ENCODE measurements at places on chromosomes 4 and X.

DNA sequence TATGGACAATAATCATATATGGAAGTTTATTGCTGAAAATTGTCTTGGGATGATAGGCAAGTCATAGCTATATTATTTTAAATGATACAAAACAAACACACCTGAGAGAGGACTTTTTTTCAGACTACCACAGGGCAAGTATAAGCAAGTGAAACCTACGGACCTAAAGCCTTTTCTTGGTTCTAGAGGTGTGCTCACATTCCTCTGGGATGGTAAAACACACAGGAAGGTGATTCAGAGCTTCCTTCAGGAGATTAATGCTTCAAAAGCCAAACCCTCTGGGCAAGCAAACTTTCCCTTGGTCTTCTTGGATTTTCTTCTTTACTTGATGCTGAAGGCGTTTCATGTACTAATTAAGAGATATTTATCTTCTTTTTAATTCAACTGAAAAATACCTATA, 60.1 kb upstream of the ACSL4 start:
- DNase-seq = no peak

DNA sequence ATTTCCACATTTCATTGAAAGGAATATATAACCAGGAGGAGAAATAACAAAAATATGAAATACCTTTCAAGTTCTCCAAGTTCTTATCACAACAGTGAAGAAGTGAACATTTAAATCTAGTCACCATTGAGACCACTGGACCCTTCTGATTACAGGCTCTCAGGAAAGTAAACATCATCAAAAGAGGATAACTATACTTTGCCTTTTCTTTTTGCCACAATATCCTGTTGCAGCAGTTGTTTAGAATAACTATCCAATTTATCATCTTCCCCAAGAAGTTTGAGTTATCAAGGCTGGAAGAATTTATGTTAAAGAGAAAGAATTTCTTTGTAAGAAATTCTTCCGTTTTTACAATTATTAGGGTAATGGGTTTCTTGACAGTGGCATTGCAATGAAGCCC, 3.6 kb downstream of the LRP2BP start:
- DNase-seq = no peak

DNA sequence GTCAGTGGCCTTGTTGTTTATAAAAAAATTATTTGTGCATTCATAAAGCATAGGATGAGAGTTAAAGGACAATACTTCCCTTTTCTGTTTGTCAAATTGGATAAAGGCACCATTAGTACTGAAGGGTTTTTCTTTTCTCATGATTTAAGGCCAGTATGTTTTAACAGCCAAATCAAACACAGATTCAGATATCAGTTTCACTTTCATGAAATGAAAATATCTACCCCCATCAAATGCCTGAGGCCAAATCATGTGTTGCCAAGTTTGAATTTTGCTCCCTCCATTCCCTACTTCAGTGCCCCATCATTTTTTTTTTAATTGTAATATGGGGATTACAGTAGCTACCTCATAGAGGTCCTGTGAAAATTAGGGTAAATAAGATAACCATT, 745.9 kb downstream of the RPA4 start:
- DNase-seq = no peak

DNA sequence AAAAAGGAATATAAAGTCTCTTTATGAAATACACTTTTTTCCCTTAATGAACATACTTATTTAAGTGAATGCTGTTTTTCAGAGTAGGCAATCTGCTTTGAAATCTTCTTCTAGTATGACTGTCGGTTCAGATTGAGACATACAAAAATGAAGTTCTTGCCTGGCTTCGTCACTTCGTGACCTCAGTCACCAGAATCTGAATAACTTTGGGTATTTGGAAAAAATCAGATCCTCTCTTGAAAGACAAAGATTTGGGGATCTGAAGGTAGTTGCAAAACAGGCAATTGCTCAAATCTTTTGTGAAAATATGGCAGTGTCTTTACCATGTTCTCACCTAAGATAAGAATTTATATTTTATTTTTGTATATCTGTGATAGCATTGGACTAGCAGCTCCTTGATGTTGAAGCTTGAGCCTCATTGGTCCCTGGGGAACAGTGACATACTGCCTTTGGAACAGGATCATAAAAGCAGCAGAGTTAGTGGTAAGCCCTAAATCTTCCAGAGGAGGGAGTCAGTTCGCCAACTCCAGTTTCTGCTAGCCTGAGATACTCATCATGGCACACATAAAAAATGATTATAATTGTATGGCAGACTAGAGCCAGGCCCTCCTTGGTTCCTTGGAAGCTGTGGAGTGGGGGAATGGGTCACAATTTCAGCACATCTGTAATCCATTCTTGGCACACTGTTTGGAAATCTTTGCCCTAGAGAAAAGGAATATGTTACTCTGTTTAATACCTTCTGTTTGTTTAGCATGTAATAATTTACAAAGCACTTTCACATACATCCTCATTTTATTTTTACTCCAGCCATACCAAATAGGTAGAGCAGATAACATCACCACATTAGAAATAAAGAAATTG, 5.0 kb downstream of the ARFIP1 start:
- no peak for DNase-seq

DNA sequence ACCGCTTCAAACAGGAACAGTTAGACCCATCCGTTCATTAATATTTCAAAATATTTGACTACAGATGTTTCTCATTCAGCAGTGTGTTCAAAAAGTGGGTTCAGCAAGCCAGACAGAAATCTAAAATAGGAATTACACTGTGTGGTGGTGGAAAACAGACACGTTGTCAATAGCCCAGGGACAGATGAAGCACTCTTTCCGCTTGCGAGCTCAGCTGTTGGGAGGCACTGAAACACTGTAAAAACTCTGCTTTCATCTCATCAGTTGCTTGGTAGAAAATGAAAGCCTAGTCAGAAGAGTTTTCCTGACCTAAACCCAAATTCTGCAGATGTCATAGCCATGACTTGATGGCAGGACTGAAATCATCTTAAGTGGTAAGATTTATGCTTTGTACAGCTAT, 38.5 kb downstream of the LRP2BP start:
- no peak for DNase-seq

DNA sequence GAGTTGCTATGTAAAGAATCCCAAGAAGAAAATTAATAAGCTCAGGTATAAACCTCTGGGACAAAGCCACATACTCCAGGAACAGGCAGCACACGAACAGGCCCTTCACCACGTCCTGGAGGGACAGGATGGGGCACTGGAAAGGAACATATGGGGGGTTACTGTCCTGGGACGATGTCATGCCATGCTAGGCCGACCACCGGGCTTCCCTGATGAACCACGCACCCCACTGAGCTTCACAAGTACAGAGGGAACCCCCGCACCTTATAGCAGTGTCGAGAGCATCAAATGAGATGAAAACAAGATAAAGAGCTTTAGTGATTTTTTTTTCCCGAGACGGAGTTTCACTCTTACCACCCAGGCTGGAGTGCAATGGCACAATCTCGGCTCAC, 19.1 kb downstream of the NOP14 start:
- no peak for DNase-seq

- DNase-seq = no peak
These were observed 47.7 kb downstream of the EVC start for GRCh38 chr4:5758741-5759140.

GRCh38 chr4:17681281-17682221, 67.1 kb downstream of the MED28 start:
- DNase-seq = no peak

- DNase-seq = no peak
These were observed 75.5 kb downstream of the CASP3 start for GRCh38 chr4:184573701-184574100.

GRCh38 chr4:70938086-70938485, 35.9 kb downstream of the MOB1B start:
- no peak for DNase-seq

- no peak for DNase-seq
These were observed 11.0 kb upstream of the OTC start for GRCh38 chrX:38341442-38341841.

DNA sequence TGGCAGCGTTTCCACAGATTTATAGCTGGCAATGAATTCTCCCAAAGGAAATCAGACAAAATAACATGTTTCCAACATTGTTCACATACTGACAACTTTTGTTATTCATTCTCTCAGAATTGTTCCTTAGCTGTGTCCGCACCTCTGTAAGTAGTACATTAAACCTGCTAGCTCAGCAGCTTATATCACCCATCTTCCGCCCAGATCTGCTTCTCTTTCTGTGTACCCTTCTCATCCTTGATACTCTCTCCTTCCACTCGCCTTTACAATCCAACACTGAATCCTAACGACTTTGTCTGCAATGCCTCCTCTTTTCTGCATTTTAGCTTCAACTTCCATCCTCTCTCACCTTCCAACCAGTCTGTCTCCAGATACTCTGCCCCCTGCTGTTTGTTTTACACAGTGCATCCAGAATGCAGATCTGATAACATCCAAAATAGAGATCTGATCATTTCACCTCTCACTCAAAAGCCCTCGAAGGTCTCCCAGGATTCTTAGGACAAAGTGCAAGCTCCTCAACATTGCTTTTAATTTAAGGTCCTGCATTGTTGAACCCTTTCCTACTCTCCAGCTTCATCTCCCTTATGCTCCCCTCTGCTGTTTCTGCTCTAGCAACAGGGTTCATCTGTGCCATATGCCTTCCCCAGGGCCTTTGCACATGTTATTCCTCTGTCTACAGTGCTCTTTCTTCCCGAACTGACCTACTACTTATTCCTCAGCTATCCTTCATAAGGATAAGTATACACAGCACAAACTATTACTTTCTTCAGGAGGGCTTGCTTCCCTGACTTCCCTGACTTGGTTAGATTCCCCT, 67.3 kb upstream of the VBP1 start:
- no peak for DNase-seq

- DNase-seq = no peak
These were observed 18.5 kb upstream of the AP1AR start for GRCh38 chr4:112213091-112213490.

- DNase-seq = no peak
These were observed 20.0 kb downstream of the TMEM154 start for GRCh38 chr4:152659806-152660205.
